ENCODE measurements at places on chromosomes 6 and 20.
A peak's percentile ranks its signal among the peaks of the same experiment; 100 is the strongest.

GRCh38 chr6:4920914-4921410 is 82.9 kb downstream of the RPP40 start:
- no peak for DNase-seq

DNA sequence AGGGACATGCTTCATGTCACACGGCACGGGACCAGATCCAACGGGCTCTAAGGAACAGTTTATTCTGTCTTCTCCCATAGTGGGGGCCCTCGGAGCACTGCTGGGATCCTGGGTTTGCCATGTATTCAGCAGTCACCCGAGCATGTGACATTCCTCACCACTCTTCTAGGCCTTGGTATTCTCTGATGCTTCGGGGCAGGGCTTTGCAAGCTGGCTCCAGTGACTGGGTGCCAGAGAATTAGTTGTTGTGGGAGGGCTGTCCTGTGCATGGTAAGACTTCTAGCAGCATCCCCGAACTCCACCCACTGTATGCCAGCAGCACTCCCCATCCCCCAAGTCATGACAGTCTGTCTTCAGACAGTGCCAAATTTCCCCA is 5.4 kb downstream of the CCN5 start:
- no peak for DNase-seq

- DNase-seq = no peak
These were observed 111.7 kb downstream of the CD24 start for GRCh38 chr6:106862858-106863257.

- no peak for DNase-seq
These were observed 14.9 kb upstream of the CAPN11 start for GRCh38 chr6:44143731-44144130.

DNA sequence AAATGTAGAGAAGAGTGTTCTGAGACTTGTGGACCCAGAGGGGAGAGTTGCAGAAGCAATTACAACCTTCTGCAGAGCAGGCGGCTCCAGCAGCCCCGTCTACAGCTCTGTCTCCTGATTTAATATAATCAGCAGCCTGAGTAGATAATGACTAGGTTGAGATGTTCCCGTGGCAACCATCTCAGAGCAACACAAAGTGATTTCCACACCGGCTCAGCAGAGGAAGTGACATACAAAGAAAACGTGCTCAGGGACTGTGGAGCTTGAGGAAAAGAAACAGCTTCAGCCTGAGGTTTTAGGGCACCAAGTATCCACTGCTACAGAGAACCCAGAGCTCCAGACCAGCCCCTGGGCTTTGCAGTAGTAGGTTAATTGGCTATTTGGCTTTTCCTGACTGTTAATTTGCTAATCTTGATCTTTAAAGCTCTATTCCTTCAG is 136.4 kb downstream of the MTFR2 start:
- DNase-seq = peak; percentile 25

DNA sequence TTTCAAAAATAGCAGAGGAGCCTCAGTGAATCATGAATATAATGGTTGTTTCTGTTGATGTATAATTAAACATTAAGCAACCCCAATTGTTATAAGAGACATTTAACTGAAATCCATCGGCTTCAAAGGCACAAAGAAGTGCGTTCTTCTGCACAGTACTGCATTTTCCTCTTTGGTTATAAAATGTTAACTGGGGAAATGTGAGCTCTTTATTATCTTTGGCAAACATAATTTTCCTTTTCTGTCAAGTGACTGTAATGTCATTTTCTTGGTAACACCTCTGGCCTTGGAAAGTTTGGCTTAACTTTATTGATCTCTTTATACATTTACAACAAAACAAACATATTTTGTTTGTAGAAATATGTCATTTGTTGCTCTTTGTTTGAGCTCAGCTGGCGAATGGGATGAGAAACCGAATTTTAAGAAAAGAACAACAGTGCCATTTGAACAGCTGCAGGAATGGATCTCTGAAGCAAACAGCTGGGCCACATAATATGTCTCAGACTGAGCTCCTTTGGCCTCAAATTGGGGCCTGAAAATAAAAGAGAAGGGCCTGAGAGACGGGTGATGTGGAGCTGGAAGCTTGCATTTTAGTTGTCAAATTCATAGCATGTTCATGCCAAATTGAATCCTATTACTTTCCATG is 427.0 kb upstream of the SPTLC3 start:
- DNase-seq = no peak

GRCh38 chr6:142879527-142879926 is 65.4 kb downstream of the HIVEP2 start:
- no peak for DNase-seq

GRCh38 chr6:89035252-89036101 is 45.1 kb upstream of the PNRC1 start:
- DNase-seq = no peak

DNA sequence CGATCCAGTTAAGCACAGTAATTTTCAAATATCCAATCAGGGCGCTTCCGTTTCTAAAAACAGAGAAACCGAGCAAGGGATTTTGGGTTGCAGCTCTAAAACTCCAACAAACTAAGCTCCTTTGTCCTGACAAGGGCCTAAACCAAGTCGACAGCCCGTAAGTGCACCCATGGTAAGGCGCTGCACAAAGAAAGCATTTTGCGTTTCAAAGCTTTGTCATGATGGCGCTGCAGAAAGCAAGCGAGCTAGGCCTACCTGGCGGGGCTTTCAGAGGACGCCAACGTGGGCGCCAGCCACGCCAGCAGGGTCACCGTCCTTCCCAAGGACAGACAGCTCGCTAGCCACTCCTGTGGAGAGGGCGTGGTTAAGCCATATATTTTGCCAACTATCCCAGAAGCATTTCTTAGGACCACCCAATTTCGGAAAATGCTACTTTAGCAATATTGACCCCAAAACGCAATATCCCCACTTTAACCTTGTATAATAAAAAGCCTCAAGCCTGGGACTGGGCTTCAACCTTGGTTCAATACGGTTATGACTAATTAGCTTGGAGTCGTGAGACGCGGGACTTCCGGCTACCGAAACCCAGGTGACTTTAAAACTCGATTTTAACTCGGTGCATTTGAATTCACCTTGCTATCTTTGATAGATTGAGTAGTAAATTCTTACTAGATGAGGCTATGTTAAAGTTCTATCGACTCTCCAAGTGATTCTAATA is 53.8 kb downstream of the TRIM38 start:
- DNase-seq = no peak

DNA sequence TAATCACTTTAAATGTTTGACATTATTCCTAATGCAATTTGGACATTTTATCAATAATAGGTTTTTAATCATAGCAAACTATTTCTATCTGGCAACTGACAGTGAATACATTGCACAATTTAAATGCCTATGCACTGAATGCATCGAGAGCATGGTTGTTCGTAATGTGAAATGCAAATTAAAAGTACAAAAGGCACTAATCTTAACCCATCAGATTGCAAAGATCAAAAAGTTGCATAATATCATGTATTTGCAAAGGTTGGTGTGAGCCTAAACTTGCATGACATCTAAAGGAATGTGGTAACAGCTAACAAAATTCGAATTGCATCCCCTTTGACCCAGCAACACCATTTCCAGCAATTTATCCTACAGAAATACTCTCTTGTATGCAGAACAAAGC is 469.9 kb upstream of the IRAK1BP1 start:
- no peak for DNase-seq

DNA sequence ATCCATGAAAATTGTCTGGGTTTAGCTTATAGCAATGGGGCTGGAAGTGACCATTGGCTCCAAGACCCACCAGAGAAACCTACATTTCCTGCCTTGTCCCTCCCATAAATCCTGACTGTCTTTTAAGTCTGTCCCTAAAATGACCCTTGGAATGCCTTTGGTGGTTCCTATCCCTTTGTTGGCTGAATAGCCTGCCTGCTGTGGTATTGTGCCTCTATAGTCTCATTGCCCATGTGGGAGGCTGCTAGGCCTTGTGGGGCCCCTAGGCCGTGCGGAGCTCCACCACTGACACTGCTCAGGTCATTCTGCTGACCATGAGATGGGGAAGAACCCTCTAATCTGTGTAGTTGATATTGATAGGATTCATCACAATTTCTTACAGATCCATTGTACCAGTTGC is 43.3 kb downstream of the SCP2D1 start:
- DNase-seq = peak; percentile 77

DNA sequence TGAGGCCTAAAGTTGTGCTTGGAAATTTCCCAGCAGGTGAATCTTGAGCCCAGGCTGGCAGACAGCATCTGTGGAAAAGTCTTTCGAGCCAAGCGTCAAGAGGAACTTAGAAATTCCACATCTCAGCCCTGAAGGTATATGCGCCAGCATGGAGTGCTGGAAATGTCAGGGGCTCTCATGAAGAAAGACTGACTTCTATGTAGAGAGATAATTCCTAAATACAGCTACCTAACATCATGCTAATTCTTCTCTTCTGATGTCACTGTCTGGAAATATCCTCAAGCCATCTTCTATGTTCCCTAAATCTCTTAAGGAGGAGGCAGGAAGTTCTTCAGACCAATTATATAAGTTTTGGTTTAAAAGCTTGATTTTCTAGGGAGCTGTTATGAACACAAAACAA is 492.4 kb upstream of the MARCKS start:
- no peak for DNase-seq

GRCh38 chr6:160692369-160692959 is 9.6 kb upstream of the PLG start:
- peak; percentile 44 for DNase-seq

- no peak for DNase-seq
These were observed 20.1 kb downstream of the SAMD5 start for GRCh38 chr6:147528511-147529145.

GRCh38 chr20:4740774-4741431 is 19.2 kb downstream of the PRND start:
- DNase-seq = peak; percentile 77

Measured in iPS-NIHi11 (cell line).